ENCODE measurements at places on chromosomes 1 and 21.

DNA sequence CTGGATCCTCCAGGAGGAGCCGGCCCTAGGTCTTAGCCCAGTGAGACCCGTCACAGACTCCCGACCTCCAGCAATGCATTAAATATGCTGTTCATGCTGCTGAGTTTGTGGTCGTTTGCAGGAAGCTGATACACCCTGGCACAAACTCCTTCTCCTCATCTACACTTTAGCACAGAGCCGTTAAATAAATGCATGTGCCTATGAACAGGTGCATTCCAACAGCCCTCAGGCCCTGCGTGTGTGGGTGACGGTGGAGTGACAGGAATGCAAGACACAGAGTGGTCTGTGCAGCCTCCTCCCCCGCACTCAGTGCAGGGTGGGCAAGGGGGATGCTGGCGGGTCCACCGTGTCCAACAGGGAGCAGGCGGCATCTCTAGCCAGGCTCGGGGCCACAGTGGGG lies 106.6 kb upstream of the TMPRSS2 start:
- DNase-seq, result no peak

DNA sequence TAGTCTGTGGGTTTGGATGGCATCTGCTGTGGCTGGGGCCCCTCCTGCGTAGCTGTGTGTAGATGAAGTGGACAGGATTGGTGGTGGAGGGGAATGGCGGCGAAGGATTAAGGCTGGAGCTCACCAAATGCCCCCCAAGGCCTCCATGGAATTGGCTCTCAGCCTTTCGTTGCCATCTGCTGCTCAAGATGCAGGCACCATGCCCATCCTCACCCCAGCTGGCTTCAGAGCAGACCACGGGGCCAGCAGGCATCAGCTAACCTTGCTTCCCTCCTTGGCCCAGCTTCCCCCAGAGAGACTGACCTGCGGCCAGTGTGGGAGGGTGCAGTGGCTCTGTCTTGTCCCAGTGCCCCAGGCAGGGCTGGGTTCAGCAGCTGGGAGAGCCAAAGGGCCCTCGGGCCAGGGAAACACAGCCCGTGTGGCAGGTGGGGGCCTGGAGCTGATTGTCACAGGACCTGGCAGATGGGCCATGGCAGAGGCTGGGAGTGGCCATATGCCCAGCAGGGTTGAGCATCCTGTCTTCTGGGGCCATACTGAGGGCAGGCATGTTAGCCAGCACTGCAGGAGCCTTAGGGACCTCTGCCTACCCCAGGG lies 66.8 kb upstream of the ACTL8 start:
- DNase-seq, result no peak

DNA sequence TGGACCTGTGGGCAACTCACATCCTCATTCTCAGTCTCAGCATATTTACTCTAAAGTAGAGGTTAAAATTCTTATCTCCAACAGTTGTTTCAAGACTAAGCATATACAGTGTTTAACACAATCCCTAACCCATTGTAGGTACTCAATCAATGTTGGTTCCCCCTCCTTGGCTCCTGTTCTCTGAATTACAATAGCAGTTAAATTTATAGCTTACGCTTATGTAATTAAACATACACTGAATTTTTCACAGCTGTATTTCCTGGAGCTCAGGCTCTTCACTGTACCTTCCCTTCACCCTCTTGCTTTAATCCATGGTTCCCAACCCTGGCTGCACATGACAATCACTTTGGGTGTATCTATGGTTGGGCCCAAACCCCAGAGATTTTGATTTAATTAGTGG lies 89.4 kb downstream of the LPAR3 start:
- DNase-seq, result no peak

- no peak for DNase-seq
Measured at GRCh38 chr1:232841823-232842565, 36.8 kb downstream of the MAP10 start.

DNA sequence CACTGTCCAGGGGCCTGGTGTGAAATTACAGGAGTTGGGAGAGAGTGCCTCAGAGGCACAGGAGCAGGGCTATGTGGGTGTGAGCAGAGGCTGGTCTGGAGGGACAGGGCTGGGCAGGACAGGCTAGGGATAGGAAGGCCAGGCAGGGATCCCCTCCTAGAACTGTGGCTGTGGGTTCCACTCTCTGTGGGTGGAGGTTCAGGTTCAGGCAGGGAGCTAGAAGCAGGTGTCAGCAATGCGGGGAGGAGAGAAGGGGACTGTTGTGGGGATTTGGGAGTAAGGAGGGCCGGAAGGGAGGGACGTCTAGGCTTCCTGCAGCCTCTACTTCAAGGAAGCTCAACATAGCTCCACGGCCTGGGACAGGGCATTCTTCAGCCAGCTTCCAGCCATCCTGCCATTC lies 8.3 kb upstream of the GPR61 start:
- no peak for DNase-seq

GRCh38 chr21:32360401-32360975 lies 32.3 kb downstream of the URB1 start:
- DNase-seq, result no peak

- no peak for DNase-seq
Measured at GRCh38 chr1:60872426-60873054, 209.8 kb upstream of the NFIA start.

GRCh38 chr1:6206520-6206855 lies 569 bp downstream of the RNF207 start:
- DNase-seq, result no peak

DNA sequence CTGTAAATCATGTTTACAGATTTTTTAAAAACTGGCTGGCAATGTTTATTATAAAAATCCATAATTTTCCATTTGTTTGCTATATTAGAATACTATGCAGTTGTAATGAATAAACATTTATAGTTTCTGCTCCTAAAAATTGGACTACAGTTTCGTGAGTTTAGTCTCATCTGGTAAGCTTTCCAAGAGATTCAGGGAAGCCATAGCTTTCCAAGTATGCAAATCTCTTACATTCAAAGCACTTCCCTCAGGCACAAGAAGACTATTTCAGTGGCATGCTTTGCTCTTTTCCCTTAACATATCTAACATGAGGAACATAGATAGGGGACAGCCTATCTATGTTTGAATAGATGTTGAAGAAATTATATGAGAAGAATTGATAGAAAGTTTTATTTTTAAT lies 77.2 kb downstream of the ADGRL2 start:
- DNase-seq, result no peak

DNA sequence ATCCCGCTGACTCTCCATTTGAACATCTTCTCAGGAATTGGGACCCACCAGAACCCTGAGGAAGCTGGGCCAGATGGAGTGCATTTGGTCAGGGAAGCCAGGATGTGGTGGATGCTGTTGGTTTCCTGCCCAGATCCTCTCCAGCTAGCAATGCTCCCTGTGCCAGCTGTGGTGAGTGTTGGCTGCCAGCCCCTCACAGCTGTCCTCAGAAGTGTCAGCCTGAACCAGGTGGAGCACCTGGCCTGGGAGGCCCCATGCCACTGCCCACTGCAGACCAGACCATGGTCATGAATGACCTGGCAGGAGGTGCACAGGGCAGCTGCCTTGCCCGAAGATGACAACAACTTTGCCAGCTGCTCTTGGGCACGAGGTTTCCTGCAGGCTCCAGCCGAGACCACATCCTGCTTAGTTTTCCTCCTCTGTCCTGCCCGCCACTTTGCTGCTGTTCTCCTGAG lies 54.4 kb downstream of the PRSS38 start:
- DNase-seq, result no peak

- DNase-seq, result no peak
Measured at GRCh38 chr1:101137144-101138126, 99.4 kb upstream of the S1PR1 start.

DNA sequence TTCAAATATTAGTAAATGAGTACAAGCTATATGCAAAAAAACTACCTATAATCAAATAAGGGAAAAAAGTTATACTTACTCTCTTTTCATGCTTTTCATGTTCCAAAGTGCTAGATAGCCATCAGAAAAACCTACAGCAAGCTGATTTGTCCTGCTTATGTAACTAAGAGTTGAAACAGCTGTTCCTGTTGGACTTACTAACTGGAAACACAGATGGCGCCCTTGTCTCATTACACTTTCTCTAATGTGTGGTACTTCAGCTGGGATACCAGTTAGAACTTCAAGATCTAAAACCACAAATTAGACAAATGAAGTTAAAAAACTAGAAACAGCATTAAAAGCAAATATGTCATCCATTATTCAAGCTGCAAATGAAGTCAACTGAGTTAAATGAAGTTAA lies 24.3 kb downstream of the AHCTF1 start:
- no peak for DNase-seq

- no peak for DNase-seq
Measured at GRCh38 chr1:185608177-185608576, 126.0 kb upstream of the HMCN1 start.

DNA sequence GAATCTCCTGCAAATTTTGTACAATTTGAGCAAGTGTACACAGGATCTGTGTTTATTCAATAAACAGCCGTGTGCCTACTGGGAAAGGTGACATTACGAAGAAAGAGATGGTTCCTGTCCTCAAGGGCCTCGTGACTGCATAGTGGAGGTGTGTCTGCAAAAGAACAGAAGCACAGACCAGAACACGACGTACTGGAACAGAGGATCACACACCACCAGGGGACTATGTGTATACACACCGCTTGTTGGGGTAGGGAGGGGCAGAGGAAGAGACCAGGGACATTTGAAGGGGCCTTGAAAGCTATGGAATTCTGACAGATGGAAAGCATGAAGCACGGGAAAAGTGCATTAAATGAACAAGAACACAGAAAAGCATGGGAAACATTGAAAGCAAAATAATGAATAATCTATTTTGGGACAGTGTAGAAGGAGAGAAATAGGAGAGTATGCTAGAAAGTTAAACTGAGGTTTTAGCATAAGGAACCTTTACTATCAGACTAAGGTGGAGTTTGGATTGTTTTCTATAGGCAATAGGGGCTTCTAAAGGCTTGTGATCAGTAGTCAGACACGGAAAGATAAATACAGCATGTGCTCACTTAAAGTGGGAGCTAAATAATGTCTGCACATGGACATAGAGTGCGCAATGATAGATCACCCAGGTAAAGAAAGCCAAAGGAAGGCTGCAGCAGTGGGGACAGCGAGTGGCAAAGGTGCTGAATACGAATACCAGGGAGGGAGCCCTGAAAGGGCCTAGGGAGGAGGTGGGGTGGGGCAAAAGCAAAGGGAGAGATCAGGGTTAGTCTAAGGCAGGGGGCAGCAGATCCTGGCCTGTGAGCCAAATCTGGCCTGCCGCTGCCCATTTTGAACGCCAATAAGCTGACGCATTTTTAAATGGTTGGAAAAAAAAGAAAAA lies 11.0 kb downstream of the JAK1 start:
- no peak for DNase-seq

- DNase-seq, result no peak
Measured at GRCh38 chr1:179883040-179883744, 1.1 kb downstream of the TOR1AIP1 start.

GRCh38 chr1:238991765-238992495 lies 394.4 kb upstream of the CHRM3 start:
- DNase-seq, result no peak

GRCh38 chr1:38041936-38042834 lies 4.4 kb downstream of the POU3F1 start:
- DNase-seq, result no peak

- DNase-seq, result no peak
Measured at GRCh38 chr1:9691691-9692090, 40.2 kb downstream of the PIK3CD start.

DNA sequence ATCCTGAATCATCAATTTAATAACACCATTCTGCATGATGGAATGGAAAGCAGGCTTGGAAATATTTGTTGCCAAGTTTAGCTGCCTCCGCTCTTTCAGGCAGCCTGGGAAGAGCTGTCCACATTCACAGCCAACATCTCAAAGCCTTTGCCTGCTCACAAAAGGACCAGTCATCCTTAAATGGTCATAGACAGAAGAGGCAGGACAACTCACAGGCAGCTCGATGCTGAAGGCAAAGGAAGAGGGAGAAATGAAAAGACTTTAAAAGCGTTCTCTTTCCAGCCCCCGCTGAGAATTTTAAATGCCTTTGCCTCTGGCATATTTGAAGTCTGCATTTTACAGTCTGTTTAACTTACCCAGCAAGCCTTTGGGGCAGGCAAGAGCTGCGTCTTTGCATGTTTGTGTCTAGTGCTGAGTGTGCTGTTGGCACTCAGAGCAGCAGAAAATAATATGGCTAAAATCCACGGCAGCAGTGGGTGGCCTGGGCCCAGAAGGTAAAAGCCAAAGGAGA lies 68.9 kb downstream of the NMNAT2 start:
- DNase-seq, result no peak

DNA sequence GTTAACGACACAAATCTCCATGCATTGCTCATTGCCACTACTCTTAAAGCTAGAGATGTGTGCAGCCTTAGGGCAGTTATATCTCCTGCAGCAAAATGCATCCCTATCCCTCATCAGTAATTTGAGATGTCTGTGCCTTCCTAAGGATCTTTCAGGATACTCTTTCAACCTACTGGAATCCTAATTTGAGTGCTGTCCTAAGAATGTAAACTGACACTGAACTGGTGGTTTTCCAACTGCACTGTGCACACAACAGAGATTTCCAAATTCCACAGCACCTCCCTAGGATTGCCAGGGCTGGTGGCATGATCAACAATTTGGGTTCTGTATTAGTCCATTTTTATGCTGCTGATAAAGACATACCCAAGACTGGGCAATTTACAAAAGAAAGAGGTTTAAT lies 193.9 kb downstream of the LTN1 start:
- DNase-seq, result no peak

- no peak for DNase-seq
Measured at GRCh38 chr1:87730274-87731216, 401.9 kb downstream of the LMO4 start.

- no peak for DNase-seq
Measured at GRCh38 chr1:98323906-98324358, 337.6 kb upstream of the SNX7 start.

- DNase-seq, result no peak
Measured at GRCh38 chr1:192401825-192402224, 85.0 kb downstream of the RGS21 start.

DNA sequence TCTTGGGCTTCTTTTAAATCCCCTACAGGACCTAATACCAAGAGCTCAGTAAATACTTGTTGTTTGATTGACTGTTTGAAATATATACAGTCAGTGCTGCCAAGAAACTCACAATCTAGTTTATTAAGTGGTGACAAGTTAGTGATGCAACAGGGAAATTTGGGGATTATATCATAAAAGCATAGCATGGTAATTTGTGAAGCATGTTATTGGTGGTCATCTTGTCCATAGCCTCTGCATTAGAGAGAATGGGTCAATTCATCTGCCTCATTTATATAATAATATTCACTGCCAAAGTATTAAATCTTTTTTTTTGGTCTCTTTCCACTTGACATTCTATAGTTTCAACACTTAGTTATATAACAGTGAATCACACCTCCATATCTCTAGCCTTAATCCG lies 138.2 kb upstream of the SPAG17 start:
- no peak for DNase-seq

GRCh38 chr1:5189384-5189783 lies 535.0 kb downstream of the AJAP1 start:
- DNase-seq, result no peak

DNA sequence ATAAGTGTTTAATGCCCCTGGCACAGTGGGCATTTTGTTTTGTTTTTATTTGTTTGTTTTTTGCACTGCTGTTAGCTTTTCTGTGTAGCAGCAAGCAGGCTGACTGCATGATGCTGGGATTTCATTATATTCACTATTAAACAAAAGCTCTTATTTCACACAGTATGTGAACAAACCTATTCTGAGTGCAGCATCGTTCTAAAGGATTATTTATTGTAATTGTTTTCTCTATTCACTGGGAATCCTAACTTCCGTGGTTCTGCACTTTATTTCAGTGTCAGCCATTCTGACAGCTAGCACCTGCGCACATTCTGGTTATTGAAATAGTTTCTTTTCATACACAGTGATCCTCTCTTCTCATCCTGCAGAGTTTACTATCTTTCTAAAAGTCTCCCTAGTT lies 595.0 kb downstream of the NEGR1 start:
- no peak for DNase-seq

GRCh38 chr21:44317871-44318270 lies 18.0 kb downstream of the PFKL start:
- DNase-seq, result no peak

Measured in chondrocyte (in vitro differentiated cells).